ENCODE measurements at places on chromosomes 1 and 21. TPM values are rescaled to one million over a fixed set of nuclear protein-coding genes. Genes with fewer than 3 reads are reported as not detected.

TIPRL gene
- 50.2 TPM for total RNA-seq

DNA sequence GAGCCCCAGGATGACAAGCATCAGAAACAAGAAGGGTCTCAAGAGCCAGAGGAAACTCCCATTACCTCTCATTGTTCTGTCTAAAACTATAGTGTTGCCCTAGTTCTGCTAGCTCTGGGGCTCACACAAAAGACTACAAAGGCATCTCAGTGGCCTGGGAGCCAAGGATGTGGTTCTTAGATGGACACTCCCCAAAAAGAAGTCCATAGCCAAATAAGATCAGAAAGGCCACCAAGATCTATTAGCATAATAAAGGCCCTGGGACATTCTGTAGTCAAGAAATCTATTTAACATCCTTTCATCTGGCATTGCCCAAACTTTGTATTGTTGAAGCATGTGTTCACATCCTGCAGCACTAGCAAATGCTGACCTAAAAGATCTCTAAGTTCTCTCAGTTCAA, 99.5 kb downstream of the EDEM3 start:
- DNase-seq = no peak

DNA sequence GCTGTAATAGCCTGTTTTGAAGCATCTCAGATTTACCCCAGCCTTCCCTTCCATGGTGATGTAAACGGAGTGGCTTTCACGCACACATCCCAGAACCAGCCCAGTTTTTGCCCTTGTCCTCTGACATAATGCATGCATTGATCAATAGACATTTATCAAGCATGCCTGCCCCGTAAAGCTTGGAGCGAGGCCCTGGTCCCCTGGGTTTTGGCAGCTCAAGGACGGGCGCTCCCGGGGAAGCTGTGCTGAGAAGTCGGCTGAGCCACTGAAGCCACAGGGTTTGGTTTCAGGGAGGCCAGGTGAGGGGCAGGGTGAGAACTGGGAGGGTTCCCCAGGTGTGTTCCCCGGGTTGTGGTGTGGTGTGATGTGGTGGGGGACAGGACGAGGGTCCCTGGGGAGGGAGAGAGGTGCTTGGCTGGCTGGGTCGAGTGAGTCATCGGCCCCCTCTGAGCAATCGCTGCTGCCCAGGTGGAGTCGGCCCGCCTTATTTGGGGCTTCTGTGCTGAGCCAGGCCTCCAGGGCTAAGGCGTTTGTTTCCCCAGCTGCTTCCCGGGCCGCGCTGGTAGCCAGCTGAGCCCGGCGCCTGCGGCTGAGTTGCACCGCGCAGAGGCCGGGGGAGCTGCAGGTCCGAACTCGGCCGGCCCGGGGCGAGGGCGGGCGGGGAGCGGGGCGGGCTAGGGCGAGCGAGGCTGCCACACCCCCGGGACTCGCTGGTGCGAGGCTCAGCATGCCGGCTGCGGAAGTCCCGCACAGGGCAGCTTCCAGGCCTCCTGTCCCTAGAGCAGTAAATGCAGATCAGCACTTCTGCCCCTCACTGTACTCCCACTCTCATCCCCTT, 23.6 kb downstream of the ATP2B4 start:
- DNase-seq = peak; percentile 28

DNA sequence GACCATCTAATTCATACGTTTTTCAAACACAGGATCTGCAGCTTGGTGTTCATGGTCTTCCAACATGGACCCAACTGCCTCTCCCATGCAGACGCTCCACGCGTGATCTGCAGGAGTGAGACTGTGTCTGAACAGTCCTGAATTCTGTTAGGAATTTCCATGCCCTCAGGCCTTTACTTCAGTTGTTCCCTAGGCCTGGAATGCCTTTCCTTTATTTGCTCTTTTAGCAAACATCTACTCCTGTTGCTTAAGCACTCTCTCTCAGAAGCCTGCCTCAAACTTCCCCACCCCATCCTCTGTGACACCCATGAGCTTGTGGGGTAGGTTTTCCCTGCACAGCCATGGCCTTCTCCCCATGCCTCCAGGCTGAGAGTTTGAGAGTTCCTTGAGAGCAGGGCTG, 73.7 kb downstream of the DMRTB1 start:
- no peak for DNase-seq

DNA sequence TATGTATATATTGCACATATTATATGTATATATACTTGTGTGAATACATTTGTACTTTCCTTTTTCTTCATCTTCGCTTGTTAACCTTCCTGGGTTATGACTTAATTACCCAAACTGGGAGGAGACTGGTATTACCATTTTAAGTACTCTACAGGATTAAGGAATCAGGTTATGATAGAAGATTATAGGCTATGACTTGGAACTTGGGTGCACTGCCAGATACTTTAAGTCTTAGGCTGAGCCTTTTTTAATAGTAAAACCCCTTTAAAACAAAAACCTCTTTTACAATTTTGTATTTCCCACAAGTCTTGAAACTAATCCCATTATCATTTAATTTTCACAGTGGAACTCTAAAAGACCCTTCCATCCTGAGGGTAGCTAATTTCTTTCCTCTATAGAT, 6.0 kb downstream of the BRWD1 start:
- no peak for DNase-seq

DNA sequence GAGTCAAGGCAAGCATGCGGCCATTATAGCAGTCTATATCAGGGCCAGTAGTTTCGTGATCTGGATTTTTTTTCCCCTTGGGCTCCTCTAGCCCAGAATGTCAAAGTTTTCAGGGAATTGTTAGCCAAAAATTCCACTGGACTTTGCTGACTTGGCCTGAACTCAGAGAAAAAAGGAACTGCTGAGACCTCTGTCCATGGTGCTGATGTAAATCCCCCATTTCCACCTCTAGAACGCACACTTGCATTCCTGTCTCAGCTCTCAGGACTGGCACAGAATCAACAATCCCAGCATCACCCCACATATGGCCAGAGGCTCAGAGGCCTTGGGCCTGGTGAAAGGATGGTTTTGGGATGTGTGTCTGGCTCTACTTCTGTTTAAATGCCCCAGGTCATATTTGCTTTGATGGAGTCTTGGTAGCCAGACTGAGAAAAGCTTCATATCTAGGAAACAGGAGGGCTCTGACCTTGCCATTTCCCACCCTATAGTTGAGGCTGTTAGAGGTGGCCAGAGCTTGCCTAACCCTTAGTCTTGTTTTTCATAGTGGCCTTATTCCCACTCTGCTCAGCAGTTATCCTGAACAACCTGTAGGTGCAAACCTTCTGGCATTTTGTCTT, 16.9 kb upstream of the EFCAB14 start:
- peak; percentile 17 for DNase-seq

TINAGL1 gene
- total RNA-seq = 1.1 TPM

- DNase-seq = no peak
These were observed 150.6 kb upstream of the PLD5 start for GRCh38 chr1:242674951-242675645.

KRTAP13-2 gene
- total RNA-seq = not detected

DNA sequence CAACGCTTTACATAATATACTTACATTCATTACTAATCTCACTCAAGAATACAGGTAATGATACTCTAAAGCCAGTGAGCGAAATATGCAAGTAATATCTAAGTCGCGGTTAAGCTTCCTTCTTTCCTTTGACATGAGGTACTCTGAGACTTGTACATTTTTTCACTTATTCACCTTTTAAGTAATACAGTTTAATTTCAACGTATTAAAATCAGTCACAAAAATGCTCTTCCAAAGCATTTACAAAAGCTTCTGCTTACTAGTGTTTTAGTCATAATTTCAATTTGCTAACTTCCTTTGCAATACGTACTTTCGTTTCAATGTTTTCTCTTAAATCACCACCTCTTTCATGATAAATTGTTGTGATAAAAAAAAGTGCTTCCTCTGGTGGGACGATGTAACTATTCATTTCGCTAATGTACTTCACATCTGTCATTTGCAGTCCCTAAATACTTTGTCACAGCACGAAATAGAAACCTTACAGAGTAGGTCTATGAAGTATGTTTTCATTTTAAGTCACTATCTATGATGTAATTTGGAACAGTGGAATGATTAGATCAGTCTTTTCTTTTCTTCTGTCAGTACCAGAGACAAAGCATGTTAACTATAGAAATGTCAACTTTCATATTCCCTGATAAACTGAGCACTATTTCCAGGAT, 34.0 kb upstream of the ADGRL4 start:
- no peak for DNase-seq

DNA sequence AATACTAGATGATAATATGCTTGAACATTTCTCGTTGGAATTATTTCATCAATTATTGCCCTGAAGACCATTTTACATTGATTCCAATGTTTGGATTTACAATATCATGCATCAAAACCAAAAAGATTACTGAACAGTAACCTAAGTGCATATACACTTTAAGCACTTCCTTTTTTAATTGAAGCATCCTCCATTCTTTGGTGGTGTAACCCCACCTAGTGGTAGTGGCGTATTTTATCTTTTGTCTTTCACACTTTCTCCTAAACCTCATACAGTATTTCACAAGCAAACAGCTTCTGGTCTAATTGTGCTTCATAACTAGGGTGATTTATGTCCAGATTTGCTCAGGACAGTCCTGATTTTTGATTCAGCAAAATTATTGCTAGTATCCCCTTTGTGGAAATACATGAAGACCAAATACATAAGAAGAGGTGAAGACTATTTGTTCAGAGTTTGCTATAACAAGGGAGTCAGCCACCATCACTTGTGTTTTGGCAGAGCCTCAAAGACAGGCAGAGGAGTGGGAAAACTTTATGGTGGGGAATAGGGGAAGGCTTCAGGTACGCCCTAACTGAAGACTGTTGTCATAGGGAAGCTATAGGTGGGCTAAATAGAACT, 3.4 kb upstream of the NVL start:
- no peak for DNase-seq

CFAP107 gene
- not detected for total RNA-seq

DNA sequence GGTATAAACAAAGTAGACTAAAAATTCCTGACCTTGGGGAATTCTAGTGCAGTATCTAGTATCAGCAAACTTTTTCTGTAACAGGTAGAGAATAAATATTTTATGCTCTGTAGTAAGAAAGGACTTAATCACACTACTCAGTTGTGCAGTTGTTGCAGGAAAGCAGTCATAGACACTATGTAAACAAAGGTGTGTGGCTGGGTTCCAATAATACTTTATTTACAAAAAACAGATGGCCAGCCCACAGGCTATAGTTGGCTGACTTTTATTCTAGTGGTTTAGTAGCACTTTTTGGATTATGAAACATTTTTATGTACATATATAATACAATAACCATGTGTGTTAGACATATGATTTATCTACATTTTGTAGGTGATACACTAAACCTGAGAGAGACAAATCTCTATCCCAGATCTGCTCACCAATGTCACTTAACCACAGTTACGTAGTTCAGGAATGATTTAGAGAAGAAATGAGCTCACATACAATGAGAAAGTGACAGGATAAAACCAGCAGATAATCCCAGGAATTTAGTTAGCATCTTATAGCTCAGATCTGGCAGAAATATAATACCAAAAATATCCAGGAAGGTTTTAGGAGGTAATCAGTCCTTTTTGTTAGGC, 56.1 kb downstream of the MIER1 start:
- DNase-seq = no peak

DNA sequence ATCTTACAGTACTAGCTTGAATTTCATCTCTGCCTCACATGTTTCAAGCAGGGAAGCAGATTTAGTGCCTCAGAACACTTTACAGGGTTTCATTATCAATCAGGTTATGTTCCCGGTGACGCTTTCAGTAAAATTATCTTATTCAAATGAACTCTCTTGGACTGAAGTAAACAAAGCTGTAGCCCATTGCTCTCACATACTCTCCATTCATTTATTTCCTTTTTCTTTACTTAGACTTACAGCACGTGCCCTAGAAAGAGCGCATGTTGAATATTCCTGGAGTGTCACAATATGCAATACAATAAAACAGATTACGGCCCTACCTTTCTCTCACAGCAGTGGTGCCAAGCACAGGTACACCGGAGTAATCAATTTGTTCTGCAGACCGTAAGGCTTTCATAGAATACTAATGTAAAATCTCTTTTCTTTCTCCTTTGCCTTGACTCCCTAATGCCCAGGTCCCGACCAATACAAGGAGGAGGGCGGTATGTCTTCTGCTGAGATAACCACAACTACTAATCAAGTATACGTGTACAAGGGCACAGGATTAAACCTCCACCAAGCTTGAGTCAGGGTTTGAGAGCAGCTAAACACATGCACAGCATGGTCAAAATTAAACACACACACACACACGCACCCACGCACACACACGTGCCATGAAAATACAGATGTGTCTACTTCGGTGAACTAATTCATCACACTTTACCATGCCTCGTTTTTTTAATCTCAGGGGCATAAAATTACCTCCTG, 62.8 kb downstream of the NRIP1 start:
- no peak for DNase-seq

DNA sequence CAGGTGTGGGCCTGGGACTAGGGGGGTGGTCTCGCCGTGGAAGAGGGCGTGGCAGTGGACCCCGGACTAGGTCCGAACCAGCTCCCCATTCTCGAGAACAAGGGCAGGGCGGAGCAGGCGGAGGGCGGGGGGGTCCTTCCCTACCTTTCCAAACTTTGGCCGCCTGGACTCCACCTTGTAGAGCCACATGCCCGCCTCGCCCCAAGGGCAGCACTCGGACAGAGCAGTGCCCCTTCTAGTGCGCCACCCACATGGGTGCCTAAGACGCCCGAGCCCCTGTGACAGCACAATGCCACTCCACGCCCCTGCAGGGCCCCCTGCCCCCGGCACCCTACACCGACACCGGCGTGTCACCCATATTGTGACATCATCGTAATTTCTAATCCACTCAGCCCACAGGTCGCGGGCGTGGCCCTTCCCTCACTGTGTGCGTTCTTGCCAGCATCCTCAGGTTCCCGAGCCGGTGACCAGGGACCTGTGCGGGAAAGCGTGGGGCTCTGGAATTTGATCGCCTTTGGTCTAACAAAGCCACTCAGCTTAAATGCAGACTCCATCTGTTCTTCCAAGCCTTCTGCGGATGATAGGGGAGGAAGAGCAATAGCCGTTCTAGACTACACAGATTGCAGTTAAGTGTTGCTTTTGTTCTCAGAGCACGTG, 553 bp upstream of the STMN1 start:
- no peak for DNase-seq

DNA sequence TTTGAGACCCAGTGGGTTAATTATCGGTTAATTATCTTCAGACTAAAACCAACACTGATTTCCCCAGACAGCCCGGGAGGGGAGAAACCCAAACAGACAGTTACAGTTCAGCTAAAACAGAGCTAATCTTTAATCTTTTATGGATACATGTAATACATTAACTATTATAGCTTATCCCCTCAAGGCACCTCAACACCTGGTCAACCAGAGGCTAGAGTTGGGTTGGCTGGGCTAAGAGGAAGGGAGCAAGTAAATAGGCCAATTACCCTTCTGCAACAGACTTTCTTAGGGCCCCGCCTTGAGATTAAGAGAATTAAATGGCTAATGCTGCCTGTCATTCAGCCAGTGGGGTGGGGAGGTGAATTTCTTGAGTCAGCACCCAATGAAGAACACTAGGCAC, 6.6 kb upstream of the MED18 start:
- DNase-seq = no peak
